ENCODE measurements at places on chromosomes 12 and 14.

DNA sequence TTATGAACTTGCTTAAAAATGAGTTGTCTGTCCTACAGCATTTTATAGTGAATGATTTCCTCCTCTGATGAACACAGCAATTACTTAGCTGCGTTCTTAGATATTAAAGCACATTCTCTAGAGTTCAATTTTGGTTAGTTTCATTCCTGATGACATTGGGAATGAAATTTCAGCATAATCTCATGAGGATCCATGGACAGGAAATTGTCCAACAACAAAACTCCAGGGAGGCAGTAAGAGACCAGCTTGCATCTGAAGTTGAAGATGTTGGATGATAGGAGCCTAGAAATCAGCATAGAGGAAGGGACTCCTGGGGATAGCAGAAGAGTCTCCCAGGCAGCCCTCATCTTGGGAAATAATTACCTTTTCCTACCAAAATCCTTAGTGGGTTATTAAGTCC lies 128.7 kb upstream of the RAP1B start:
- no peak for DNase-seq

DNA sequence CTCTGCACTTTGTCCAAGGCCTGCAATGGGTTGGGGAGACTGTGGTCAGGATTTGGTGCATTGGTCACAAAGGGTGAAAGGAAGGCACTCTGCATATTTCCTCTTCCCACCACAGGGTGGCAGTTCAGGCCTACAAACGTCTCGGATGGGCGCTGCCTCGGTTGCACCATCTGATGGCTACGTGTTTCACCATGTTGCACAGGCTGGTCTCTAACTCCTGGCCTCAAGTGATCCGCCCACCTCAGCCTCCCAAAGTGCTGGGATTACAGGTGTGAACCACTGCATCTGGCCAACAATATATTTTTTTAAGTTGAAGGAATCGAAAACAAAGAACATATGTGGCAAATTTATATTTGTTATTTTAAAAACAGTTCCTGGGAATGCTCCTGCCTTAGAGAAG lies 35.1 kb downstream of the TMBIM6 start:
- DNase-seq, result peak; percentile 85

DNA sequence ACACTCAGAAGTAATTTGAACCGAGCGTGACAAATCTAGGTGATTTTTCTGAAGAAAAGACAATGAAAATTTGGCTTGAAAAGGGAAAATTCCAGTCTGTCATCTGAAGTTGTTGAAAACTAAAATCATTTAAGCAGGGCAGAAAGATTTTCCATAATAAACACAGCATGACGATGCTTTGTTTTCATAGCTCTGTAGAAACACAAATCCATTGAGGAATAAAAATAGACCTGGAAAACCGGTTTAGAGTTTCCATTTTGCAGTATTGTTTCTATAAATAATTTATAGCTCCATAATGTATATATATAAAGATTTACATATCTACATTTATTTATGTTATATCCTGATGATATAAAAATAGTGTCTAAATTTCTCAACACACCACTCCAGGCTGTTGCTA lies 1918.5 kb upstream of the FLRT2 start:
- no peak for DNase-seq

DNA sequence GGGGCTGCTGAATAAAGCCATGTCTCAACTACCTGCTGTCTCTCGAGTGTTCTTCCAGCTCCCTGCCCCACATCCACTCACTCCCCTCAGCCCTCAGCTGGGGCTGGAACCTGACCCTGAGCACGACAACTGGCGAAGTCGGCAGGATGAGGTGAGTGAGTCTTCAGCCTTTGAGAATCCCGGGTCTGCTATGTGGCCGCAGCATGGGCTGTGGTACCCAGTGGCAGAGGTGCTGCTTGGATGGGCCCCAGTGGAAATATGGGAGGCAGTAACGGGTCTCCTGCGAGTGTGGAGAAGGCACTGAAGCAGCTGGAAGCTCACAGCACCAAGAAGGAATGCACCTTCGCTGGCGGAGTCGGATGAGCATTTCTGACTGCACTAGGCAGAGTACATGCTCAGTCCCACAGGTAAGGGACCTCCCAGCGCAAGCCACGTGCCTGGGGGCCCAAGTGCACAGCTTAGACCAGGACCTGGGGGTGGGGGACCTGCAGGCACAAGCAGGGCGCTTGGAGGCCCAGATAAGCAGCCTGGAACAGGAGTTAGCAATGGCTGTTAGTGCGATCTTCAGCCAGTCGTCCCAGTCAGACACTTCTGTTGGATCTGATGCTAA lies 95.5 kb upstream of the TMPO start:
- DNase-seq, result no peak

GRCh38 chr14:78253986-78254385 lies 83.8 kb downstream of the NRXN3 start:
- peak; percentile 47 for DNase-seq

- DNase-seq, result peak; percentile 14
Measured at GRCh38 chr14:22303589-22304195, 285.3 kb downstream of the DAD1 start.

DNA sequence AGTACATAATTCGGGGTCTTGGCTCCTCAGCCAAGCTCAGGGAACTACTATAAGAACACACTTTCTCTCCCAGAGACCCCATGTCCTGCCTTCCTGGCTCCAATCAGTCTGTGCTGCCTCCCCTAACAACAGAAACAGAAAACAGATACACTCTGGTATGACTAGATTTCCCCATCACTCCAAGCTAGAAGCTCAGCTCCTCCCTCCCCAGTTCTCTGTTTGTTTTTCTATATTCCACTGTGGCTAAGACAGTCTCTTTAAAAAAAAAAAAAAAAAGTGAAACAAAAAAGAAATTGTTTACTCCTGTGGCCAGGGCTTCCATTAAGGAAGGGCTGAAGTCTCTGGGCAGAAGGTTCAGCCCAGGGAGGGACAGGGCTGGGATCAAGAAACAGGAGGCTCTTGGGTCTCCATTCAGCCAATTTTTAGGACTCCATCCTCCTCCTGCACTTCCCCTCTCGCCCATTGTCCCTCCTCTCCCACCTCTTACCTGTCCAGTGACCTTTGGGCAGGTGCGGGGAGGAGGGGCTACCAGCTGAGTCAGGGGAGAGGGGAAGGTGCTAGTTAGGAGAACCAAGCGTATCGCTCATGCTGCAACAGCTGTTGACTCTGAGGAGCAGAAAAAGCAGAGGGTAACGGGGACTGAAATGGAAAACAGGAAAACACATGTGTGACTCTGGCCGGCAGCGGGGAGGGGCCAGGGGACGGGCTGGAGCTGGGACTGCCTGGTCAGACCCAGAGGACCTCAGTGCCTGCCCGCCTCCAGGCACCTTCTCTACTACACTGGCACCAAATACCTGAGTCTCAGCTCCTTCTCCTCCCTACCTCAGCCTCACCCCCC lies 4.1 kb upstream of the SLC7A7 start:
- DNase-seq, result peak; percentile 85

GRCh38 chr12:9037431-9037830 lies 48.1 kb downstream of the KLRG1 start:
- no peak for DNase-seq

GRCh38 chr12:52821071-52821730 lies 7.3 kb upstream of the KRT4 start:
- DNase-seq, result no peak

- DNase-seq, result no peak
Measured at GRCh38 chr12:63028951-63029350, 94.0 kb upstream of the PPM1H start.

DNA sequence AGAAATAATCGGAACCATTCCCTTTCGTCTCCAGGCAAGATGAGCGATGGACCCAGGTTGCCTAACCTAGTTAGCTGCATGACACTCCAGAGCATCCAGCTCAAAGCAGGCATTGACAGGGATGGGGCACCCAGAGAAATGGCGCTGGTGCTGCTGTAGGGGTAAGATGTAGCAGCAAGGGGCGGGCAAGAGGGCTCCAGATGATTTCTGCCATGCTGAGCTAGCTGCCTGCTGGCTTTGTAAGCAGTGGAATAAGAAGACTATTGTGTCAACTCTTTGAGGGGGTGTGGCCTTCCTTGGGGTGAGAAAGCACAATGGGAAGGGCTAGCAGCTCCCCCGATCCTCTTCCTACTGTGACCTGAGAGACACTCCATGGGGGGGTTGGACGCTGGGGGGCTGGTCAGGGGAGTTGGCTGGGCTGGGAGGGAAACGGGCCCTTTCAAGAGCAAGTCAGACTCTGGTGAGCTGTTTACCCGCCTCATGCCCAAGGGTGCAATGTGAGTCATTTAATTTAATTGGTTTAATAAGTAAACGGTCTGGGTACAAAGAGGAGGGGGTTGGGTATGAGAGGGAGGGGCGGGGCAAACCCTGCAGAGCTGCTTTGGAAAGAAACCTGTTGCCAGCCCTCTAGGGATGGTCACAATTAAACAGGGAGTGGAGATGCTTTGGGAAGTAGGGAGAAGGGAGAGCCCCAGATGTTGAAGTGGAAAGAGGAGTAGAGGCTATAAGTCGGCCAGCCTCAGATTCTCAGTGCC lies 50.5 kb downstream of the B4GALNT3 start:
- DNase-seq, result no peak

- DNase-seq, result peak; percentile 60
Measured at GRCh38 chr12:122422730-122423257, 325 bp upstream of the CLIP1 start.

DNA sequence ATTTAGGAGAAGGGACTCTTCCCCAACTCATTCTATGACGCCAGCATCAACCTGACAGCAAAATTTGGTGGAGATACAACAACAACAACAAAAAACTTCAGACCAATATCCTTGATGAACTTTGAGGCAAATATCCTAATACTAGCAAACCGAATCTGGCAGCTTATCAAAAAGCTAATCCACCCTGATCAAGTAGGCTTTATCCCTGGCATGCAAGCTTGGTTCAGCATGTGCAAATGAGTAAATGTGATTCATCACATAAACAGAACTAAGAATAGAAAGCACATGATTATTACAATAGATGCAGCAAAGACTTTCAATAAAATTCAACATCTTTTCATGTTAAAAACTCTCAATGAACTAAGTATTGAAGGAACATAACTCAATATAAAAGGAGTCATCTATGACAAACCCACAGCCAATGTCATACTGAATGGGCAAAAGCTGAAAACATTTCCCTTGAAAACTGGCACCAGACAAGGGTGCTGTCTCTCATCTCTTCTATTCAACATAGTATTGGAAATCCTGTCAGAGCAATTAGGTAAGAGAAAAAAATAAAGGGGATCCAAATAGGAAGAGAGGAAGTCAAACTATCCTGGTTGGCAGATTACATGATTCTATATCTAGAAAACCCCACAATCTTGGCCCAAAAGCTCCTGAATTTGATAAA lies 233.3 kb downstream of the CCDC59 start:
- DNase-seq, result peak; percentile 0

GRCh38 chr12:9797722-9798619 lies 29.3 kb upstream of the KLRF1 start:
- DNase-seq, result peak; percentile 81

- DNase-seq, result peak; percentile 31
Measured at GRCh38 chr12:85424581-85425348, 144.7 kb downstream of the ALX1 start.

DNA sequence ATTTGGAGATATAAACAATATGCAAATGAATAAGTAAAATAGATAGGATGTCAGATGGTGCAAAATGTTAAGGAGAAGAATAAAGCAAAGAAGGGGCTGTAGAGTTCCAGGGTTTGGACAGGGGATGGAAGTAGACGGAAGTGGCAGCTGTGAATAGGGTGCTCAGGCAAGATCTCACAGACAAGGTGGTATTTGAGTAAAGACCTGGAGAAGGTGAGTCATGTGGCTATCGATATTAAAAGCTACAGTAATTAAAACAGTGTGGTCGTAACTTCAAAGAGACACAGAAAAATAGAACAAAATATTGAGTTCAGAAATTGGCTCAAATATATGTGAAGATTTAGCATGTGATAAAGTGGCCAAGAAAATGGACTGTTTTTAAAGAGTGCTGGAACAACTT lies 61.3 kb upstream of the SLC38A2 start:
- DNase-seq, result no peak

DNA sequence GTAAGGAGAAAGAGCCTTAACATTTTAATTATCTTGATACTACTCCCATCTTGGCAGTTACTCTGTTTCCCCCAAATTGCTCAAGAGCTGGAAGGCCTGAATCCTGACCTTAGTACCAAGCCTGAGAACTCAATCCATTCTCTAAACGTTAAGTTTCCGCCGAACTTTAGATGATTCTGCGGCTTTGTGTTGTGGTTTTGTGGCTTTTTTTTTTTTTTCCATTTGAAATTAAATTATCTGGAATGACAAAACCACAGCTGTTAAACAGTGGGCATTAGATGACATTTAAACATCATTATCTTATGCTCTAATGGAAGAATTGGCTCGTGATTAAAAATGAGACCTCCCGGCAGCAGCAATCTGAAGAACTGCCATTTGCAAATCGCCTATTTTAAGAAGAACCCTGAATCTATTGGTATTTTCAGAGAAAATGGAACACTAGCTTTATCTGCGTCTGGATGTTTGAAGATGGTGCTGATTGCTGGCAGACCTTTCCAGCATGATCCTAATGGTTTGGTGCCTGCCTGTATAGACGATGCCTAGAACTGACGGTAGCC lies 38.4 kb downstream of the TMEM132C start:
- no peak for DNase-seq

- DNase-seq, result no peak
Measured at GRCh38 chr14:74326369-74327152, 21.7 kb upstream of the VRTN start.

DNA sequence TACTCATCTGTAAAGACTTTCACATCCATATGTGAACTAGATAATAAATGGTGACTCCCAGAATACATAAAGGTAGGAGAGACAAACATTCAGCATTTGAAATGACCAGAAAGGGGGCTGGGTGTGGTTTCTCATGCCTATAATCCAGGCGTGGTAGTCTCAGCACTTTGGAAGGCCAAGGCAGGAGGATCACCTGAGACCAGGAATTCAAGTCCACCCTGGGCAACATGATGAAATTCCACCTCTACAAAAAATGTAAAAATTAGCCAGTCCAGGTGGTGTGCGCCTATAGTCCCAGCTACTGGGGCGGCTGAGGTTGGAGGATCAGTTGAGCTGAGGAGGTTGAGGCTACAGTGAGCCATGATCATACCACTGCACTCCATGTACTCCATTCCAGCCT lies 4.1 kb upstream of the CS start:
- DNase-seq, result no peak

- DNase-seq, result no peak
Measured at GRCh38 chr14:104747876-104748275, 5.1 kb upstream of the SIVA1 start.

DNA sequence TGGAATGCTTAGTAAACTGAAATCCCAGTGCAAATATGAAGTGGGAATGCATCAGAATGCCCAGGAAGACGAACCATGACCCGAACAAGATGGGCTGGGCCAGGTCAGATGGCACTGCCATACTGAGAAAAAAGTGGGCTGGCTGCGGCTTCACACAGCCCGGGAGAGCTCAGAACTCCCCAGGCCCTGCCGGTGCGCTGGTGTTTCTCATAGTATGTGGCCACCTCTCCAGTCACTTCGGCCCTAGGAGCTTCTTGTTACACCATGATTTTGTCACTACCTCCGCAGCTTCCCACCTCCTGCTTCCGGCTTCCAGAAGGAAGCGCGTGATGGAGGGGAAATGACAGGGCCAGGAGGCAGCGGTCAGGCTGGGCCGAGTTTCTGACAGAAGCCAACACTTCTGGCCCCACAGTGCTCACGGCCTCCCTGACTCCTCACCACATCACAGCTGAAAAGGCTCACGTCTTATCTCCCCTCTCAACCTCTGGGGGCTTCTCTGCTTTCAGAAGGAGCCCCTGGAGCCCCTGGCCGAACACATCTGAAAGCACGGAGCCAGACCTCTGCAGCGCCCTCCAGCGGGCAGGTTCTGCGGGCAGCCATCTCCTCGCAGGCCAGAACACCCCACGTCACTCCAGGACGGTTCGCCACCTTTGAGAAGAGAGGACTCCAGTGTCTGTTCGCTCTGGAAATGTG lies 30.7 kb downstream of the DAD1 start:
- DNase-seq, result no peak

All from fibroblast of villous mesenchyme (primary cell).